Bronchial epithelial cell (primary cell): ENCODE measurements at places on chromosomes 4 and X. TPM values are rescaled to one million over a fixed set of nuclear protein-coding genes. Genes with fewer than 3 reads are reported as not detected.

GRCh38 chr4:168893205-168893604 is 116.8 kb downstream of the CBR4 start:
- no peak for DNase-seq

- peak; percentile 57 for DNase-seq
These were observed 687.4 kb upstream of the HS3ST1 start for GRCh38 chr4:12116009-12116552.

DNA sequence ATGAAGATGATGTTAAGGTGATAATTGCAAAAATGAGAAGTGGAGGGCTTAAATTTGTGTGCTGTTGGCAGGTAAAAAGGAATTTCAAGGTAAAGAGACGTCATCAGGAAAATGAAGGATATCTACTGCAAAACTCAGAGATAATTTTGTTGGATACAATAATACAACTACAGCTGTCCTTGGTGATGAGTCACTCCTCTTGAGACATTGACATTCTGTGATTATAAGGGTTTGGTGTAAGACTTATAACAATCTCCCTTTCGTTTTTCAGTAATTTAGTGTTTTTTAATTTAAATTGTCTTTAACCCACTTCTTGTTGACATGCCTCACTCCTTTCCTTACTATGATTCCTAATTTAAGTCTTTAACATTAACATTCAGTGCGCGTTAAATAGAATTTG is 1074.1 kb upstream of the SLIT2 start:
- no peak for DNase-seq

- no peak for DNase-seq
These were observed 12.2 kb upstream of the HPGD start for GRCh38 chr4:174534461-174534860.

CXorf49 gene
- not detected in 2 replicates for total RNA-seq

CT83 gene
- not detected in 2 replicates for total RNA-seq

- DNase-seq, result no peak
These were observed 109.4 kb downstream of the ZNF518B start for GRCh38 chr4:10347815-10348214.

FREM3 gene
- total RNA-seq, result not detected in 2 replicates

FHDC1 gene
- total RNA-seq, result 0.53 and 2.4 TPM in 2 replicates

- no peak for DNase-seq
These were observed 18.0 kb downstream of the PDHA1 start for GRCh38 chrX:19361701-19362100.

ARHGAP6 gene
- total RNA-seq, result under 0.01 and 0.38 TPM in 2 replicates

- no peak for DNase-seq
These were observed 147.6 kb upstream of the TBC1D9 start for GRCh38 chr4:140903522-140904475.

GRCh38 chr4:138572007-138572406 is 329.9 kb upstream of the SLC7A11 start:
- peak; percentile 40 for DNase-seq

DNA sequence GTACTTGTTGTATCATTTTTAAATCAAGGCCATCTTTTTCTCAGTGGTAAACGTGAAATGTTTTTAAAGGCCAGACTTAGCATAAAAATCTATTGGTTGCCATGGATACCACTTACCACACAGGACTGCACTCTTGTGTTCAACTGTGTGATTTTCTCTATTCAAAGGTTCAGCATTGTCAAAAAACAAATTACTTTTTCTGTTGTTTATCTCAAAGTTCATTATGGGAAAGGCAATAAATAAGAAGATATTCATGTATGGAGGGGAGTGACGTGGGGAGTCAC is 231.0 kb upstream of the GATB start:
- DNase-seq, result no peak

GRCh38 chr4:104408878-104409277 is 85.8 kb downstream of the CXXC4 start:
- DNase-seq, result no peak

DNA sequence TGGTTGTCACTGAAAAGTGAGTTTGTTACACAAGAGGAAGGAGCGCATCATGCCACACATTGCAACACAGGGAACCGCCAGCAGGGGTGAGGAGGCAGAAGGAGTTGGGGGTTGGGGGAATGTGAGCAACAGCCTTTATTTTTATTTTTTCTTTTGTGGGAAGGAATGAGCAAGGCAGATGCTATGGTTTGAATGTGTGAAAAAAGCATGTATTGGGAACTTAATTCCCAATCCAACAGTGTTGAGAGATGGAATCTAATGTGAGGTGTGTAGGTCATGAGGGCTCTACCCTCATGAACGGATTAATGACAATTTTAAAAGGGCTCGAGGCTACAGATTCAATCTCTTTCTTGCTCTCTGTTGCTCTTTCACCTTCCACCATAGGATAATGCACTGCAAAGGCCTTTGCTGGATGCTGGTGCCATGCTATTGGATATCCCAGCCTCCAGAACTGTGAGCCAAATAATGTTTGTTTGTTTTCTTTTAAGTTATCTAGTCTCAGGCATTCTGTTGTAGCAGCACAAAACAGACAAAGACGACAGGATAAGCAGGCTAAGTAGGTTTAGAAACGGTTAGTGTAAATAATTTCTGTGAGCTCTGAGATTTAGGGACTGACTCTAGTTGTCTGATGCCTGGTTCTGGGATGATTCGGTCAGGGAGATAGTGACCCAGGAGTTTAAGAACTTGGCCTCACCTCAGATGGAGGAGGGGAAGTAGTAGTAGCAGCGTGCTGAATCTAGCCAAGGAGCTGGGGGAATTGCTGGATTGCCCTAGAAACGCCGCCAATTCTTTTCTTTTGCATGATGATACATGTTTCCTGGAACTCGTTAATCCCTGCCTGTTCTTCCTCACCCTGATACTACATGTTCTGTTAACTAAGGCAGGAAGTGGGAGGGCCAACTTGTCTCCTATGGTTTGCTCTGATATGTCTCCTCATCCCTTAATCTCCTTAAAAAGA is 156.6 kb upstream of the CTSO start:
- DNase-seq, result peak; percentile 96

DNA sequence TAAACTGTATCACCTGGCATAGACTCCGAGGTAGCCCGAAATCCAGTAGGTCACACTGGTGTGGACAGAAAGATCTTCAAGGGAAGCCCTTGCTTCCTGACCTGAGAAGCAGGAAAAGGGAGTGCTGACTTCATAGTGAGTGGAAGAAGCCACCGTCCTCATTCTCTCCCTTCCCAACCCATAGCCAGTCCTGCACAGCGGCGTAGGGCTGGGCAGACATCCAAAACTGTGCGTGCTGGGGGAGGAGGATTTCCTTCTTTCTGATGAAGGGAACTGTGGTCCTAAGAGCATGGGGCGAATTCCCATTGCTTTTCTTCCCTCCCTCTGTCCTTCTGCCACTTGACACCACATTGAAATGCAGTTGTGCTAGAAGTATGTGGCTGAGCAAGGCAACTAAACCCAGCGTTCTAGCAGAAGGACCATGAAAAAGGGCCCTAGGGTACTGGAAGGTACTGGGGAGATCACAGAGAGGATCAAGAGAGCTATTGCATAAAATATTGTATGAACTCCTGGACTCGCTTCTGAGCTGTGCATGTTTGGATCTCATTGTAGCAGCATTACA is 66.9 kb downstream of the STOX2 start:
- peak; percentile 18 for DNase-seq

- DNase-seq, result no peak
These were observed 97.2 kb downstream of the GUCY2F start for GRCh38 chrX:109384699-109385098.

CDX4 gene
- total RNA-seq, result not detected in 2 replicates

- peak; percentile 44 for DNase-seq
These were observed 465 bp downstream of the BMPR1B start for GRCh38 chr4:94758141-94758699.
